ENCODE measurements at places on chromosomes 4 and X.

DNA sequence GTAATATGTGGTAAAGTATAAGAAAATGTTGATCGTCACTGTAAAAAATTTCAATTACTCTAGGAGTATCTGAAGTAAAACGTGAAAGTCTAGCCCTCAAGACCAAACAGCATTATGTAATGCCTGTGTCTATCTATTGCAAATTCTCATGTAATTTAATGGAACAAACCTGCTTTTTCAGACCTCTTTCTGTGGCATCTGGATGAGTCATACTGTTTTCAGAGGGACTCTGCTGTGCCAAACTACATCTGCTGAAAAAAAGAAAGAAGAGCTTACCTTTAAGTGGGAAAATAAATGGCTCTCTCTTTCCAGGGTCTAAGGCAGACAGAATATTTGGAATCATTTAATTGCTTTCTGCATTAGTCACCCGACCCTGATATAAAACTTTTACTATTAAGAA, 89.8 kb upstream of the ARMCX2 start:
- no peak for DNase-seq

- DNase-seq: no peak
Observed at GRCh38 chr4:71445811-71446210, 107.0 kb downstream of the SLC4A4 start.

GRCh38 chr4:69877453-69877852, 17.5 kb upstream of the SULT1E1 start:
- no peak for DNase-seq

DNA sequence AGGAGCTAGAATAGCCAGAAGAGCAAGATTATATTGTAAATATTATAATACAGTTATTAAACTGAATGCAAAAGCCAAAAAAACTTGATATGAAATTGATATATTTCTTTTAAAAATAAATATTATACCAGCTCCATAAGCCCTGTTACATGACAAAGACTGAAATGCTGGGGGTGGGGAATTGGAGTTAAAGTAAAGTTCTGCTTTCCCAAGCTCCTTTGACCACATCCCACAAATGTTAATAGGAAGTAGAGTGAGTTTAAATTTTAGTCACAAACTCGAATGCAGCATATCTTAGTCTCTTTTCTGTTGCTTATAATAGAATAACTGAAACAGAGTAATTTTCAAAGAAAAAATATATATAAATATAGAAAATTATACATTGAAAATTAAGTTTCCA, 46.9 kb upstream of the NFKB1 start:
- no peak for DNase-seq

DNA sequence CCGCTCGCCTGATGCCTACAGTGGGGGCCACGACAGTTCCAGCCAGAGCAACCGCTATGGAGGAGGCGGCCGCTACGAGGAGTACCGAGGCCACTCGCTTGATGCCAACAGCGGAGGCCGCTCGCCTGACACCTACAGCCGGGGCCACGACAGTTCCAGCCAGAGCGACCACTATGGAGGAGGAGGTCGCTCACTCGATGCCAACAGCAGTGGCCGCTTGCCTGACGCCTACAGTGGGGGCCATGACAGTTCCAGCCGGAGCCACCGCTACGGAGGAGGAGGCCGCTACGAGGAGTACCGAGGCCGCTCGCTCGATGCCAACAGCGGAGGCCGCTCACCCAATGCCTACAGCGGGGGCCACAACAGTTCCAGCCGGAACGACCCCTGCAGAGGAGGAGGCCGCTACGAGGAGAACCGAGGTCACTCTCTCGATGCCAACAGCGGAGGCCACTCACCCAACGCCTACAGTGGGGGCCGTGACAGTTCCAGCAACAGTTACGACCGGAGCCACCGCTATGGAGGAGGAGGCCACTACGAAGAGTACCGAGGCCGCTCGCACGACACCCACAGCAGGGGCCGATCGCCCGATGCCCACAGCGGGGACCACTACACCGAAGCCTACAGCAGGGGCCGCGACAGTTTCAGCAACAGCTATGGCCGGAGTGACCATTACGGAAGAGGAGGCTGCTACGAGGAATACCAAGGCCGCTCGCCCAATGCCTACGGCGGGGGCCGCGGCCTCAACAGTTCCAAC, 2.5 kb downstream of the RBMXL3 start:
- DNase-seq: no peak

- no peak for DNase-seq
Observed at GRCh38 chr4:47505666-47506065, 20.6 kb downstream of the ATP10D start.

- no peak for DNase-seq
Observed at GRCh38 chr4:477686-478085, 21.3 kb downstream of the ZNF721 start.

- no peak for DNase-seq
Observed at GRCh38 chr4:37082912-37083311, 161.6 kb upstream of the NWD2 start.

- DNase-seq: no peak
Observed at GRCh38 chr4:6953751-6954380, 44.2 kb downstream of the TBC1D14 start.

DNA sequence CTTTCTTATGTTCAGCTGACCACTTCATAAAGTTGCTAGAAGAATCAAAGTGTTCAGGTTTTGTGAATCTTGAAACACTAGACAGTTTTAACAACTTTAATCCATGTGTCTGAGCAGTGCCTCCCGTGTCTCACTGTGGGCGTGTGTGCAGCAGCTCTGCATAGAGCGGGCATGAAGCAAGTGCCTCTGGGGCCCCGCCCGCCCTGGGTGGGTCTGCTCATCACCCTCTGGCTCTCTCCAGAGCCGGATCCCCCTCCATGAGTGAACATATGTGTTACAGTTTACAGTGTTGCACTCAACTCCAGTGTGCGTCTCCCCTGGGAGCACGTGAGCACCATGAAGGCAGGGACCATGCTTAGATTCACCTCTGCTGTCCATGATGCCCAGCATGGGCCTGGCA, 37.6 kb upstream of the CRMP1 start:
- no peak for DNase-seq

GRCh38 chrX:146090732-146091131, 273.1 kb downstream of the SLITRK2 start:
- no peak for DNase-seq

DNA sequence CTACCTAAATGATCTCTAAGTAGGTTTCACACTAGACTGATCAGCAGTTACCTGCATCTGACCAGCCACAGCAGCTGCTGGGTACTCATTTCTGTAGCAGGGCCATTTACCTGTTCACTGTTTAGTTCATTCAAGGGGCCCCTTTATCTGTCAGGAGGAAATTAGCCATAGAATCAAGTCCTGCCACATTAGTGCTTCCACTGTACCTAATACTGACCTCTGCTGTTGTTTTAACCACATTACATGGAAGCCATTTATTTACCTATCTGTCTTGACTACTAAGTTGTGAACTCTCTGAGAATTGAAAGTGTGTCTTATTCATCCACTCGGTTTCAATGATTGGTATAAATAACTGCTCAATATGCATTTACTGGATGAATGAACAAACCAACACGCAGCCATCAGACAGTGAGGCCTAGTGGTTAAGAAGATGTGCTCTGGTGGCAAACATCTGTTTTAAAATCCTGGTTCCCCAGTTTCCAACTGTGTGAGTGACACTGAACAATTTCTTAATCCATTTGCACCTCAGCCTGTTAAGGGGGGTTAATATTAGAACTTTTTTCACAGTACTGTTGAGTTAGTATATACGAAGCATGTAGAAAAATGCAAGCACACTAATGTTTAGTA, 30.0 kb upstream of the ANXA5 start:
- DNase-seq: peak; percentile 1

- DNase-seq: no peak
Observed at GRCh38 chrX:78838709-78839108, 91.2 kb downstream of the LPAR4 start.

DNA sequence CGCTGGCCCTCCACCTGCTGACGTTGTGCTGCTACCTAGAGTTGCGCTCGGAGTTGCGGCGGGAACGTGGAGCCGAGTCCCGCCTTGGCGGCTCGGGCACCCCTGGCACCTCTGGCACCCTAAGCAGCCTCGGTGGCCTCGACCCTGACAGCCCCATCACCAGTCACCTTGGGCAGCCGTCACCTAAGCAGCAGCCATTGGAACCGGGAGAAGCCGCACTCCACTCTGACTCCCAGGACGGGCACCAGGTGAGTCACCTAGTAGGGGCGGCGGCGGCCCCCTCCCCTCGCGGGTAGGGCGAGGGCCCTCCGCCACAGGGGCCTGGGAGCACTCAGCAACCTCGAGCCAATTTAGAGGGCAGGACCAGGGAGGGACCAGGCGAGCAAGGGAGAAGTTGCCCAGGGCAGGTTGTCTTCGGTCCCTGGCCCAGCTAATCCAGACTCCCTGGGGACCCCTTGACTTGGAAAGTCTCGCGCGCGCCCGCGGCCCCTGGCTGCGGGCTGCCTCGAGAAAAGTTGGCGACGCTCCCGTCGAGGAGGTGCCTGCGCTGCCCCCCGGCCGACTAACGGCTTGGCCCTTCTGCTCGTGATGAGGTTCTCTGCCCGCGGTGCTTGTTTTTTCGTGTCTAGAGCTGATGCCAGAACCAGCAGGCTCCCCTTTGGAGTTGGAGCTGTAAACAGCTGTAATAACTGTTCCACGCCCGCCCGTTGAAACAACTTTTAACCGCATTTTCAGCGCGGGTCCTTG, 717 bp downstream of the EDA start:
- no peak for DNase-seq

GRCh38 chr4:184647266-184648053, 1.8 kb downstream of the CASP3 start:
- DNase-seq: no peak

DNA sequence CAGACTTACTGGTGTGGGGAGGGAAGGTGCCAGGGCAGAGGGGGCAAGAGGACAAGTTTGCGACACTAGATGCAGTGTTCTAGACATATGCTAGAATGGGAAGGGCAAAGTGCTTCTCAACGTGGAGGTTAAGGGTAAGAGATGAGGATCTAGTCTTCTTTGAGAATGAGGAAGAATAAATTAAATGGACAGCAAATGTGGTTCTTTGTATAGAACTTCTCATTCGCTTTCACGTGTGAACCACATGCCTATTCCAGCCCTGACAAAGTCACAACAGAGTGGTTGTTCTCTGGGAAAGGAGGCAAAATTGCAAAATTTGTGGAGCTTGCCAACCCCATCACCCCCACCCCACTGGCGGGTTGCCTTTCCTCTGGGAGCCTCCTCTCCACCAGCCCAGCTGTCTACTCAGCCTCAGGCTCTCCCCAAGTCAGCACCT, 1.5 kb upstream of the ANXA5 start:
- DNase-seq: no peak

DNA sequence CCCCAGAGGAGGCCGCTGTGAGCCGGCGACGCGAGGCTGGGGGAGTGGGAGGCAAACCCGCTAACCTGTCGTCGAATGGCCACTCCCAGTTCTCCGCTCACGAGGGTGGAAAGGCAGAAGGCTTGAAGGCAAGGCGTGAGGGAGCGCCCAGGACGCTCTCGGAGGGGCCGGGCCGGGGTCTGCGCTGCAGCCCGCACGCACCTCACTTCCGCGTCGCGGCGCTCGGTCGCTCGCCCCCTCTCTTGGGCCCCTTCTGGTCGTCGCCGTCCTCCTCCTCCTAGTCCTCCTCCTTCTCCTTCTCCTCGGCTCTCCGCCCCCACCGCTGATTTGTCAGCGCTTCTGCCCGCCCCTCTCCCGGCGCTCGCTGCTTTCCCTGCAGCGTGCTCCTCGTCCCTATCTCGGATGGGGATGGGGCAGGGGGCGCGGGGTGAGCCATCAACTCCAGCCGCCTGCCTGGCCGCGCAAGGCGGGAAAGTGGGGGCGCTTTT, at the start of gene SNCA:
SNCA (minus strand) TSS at position 265 of the 488 bp plus-strand sequence. CDS start 1,494 bp downstream, outside the sequence.
- DNase-seq: peak; percentile 60

DNA sequence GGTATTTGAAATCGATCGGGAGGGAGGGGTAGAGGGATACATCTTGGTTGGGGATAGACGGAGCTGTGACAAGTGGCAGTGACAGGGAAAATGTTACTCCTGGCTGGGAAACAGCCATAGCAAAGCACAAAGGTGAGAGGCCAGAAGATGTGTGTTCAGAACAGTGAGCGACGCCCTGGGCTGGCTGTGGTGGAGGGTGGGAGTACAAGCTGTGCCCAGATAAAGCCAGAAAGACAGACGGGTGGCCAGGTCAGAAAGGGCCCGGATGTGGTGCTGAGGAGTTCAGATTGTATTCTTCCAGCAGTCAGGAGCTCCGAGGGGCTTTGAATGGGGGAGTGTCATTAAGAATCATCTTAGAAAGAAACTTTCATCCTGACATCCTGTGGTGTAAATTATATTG, 27.9 kb downstream of the CCDC149 start:
- no peak for DNase-seq

GRCh38 chr4:23972187-23972586, 82.3 kb upstream of the PPARGC1A start:
- no peak for DNase-seq

GRCh38 chrX:51837451-51837850, 56.0 kb upstream of the MAGED1 start:
- no peak for DNase-seq

- DNase-seq: no peak
Observed at GRCh38 chr4:24544208-24544988, 40.0 kb downstream of the DHX15 start.

DNA sequence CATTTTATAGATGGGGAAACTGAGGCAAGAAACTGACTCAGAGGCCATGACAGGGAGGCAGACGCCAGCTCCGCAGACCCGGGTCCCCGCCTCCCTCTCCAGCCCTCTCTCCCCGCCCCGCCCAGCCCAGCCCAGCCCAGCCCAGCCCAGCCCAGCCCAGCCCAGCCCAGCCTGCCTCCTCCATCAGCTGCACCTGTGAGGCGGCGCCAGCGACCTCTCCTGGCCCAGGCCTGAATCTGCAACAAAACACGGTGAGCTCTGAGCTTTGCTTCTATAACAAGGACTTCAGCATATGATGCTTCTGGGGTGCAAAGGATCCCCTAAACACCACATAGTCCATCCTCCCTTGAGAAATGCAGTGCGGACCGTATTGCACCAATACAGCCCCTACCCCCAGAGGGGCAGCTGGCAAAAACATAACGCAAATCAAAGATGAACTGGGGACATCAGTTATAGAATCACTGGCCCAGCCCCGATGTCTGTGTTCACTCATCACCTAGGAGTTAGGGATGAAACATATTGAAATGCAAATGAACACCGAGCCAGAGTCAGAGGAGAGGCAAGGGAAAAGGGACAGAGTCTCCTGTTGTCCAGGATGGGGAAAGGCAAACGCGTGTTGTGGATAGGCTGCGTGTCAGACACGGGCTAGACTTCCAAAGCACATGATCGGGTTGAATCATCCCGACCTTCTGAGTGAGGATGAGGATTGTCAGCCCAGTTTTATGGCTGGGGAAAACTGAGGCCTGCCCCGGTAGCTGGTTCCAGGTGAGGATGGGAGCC, 216.1 kb upstream of the PSAPL1 start:
- no peak for DNase-seq

DNA sequence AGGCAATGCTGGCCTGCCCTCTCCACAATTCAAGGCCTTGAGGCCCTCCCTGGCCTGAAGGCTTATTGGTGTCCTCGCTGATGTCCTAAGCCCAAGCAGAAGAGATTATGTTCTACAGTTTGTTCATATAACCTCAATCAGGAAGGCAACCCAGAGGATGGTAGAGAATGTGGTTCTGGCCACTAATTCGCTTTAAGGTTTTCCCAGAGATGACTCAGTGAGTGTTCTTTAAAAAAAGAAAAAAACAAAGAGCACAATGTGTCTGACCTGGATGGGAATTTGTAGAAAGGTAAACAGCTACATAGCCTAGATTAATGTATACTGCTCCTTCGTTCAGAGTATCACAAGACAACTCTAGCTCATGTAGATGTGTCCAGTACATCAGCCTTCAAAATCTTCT, 66.0 kb downstream of the MANBA start:
- DNase-seq: no peak
